Germinal center (tissue), 1 donor: ENCODE measurements at places on chromosomes 4 and X.

DNA sequence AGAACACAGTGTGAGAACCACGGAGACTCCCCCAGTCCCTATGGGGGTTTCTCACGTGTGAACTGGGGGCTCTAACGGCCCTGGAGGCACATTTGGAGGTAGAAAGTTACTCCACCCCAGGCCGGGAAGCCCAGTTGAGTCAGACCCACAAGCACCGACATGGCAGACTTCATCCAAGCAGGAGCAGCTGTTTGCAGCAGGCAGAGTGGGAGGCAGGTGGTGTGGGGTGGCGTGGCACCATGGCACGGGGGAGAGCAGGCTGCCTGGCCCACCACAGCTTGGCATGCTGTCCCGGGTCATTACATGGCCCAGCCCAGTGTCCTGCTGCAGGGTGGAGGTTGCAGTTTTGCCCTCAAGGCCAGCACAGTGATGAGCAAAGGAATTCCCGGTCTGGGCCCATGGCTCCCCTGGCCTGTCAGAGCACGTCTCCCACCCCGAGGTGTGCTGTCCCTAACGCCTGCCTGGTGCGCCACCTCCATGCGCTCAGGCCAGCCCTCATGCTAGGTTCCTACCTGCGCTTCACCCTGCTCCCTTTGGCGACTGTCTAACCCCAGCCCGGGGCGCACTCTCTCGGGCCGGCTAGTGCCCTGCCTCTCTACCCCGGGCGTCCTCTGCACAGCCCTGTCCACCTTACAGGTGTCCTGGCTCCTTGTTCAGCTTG lies 90.6 kb upstream of the AFAP1 start:
- DNase-seq = no peak

- DNase-seq = no peak
Measured at GRCh38 chr4:123856689-123857545, 460.3 kb downstream of the SPRY1 start.

- DNase-seq = no peak
Measured at GRCh38 chr4:47560682-47561081, 75.6 kb downstream of the ATP10D start.

DNA sequence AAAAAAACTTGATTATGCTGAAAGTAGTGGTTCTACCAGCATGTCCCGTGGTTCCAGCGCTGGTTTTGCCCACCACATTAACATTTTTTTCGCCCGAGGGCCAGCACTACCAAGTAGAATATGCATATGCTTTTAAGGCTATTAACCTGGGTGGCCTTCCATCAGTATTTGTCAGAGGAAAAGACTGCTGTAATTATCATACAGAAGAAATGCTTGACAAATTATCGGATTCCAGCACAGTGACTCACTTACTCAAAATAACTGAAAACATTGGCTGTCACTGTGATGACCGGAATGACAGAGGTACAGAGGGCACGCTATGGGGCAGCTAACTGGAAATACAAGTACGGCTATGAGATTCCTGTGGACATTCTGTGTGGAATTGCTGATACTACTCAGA lies 34.6 kb downstream of the PRPS2 start:
- DNase-seq = no peak

DNA sequence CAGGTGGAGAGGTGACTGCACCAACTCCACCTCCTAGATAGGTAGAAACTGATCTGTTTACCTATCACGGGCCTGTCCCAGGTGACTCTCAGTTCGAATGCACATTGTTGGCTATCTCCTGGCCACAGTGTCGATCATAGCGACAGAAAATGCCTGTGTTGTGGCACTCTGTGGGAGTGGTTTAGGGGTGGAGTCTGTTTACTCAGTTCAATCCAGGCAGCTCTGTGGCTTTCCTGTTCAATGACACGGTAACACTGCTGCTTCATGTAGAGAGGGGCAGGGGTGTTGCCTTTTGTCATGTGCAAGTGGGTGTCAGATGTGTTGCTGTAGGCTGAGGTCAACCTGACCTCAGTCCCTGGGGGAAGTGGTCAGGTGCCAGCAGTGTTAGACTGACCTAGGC lies 1602.4 kb downstream of the TECRL start:
- DNase-seq = no peak

- no peak for DNase-seq
Measured at GRCh38 chrX:67436867-67437266, 107.0 kb upstream of the AR start.
